Articular chondrocyte of knee joint (primary cell): ENCODE measurements at places on chromosomes 2 and 18. TPM values are rescaled to one million over a fixed set of nuclear protein-coding genes. Genes with fewer than 3 reads are reported as not detected.

The LCT gene
- 0.22 and 0.26 TPM in 2 replicates for total RNA-seq

The CPLX4 gene
- total RNA-seq = not detected in 2 replicates

The IL1F10 gene
- not detected in 2 replicates for total RNA-seq

The KHK gene
- 0.26 and 0.65 TPM in 2 replicates for total RNA-seq

The GMPPA gene
- 44.3 and 46.0 TPM in 2 replicates for total RNA-seq

The ZAP70 gene
- total RNA-seq = not detected in 2 replicates

The FAM161A gene
- total RNA-seq = 2.3 and 2.4 TPM in 2 replicates

The KANSL1L gene
- total RNA-seq = 30.4 and 34.3 TPM in 2 replicates
